ENCODE measurements at places on chromosomes 3 and 15. TPM values are rescaled to one million over a fixed set of nuclear protein-coding genes. Genes with fewer than 3 reads are reported as not detected.
A peak's percentile ranks its signal among the peaks of the same experiment; 100 is the strongest.

DNA sequence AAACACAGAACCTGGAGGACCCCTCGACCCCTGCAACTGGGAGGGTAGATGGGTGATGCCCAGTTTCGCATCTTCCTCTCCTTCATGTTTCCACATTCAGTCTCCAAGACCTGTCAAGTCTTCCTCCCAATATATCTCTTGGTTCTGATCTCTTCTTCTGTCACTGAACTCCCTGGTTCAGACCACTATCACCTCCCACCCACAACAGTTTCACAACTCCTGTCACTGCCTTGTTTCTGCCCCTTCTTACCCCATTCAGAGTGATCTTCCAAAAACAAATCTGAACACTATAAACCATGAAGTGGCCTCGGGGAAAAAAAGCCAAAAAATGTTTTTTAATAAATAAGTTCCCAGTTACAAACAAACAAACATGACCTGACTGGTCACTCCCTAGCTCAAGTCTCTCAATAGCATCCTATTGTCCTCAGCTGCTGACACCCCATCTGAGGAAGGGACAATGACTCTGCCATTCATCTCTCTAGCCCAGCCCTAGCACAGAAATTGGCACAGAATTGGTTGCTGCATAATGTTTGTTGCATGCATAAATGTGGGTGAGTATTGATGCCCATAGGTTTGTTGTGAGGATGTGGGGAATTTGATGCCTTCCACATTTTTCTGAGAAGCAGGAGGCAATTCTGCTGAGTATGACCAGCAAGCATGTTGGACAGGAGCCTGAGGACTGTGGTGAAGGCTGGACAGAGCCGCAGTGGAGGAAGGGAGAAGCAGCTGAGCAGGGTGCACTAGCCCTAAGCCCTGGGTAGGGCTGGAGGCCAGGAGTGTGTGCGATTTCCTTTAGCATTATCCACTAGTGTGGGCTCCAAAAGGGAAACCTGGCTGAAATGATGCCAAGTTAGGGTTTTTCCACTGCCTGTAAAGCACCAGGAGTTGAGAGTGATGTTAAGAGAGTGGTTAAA, 12.2 kb upstream of the XYLB start:
- no peak for DNase-seq

DNA sequence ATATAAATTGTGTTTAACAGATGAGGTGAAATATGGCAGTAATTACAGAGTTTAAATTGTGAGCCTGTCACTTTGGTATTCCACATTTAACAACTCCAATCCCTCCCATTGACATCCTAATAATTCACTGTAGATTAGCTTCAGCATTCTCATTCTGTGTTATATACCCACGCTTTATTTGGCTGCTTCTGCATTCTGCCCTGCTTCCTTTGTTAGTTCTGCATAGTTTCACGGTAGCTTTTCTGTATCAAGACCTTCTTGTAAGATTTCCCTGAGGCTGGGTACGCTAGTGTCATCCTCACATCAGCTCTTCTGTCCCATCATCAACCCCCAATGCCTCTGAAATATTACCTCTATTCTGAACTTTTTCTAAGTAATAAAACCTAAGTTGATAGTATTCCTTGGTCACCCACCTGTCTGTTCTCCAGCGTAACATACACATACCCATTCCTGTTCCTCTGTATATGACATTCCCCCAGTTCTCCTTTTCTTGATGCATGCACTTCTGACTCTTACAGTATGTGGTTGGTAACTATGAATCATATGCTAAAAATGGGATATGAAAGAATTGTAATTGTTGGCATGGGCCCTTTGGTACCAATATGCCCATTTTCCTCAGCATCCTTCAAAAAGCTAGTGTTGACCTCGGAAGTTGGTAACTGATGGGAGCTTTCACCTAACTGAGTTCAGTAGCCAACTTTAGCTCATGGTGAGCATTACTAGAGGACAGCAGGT, 171.2 kb downstream of the KLHL25 start:
- no peak for DNase-seq

DNA sequence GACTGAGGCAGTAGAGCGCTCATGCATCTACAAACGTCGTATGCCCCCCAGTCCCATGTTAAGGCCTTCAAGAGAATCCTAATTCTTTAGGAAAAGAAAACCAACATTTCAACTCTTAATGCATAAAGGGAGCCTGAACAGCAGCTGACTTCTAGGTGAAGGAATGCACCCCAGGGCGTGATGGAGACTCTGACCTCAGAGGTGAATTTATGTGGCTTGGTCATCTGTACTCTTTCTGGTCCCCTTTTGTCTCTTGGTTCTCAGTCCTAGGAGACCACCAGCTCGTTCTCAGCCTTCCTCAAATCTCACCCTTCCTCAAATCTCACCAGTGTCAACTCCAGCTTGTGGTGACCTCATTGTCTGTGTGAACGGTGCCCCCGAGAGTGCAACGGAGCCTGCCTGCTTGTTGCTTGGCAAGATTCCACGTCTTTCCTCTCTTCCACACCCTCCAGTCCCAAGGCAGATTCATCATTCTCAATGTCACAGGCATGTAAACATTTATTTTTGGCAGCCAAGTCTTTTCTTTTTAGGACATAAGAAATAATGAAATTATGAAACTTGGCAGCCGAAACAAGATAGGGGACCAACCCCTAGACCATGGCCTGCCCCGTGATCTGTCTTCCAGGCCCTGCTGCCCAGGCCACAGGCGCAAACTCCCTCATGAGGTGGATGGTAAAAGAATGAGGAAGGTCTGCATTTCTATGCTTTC, 166.2 kb downstream of the ADAMTS17 start:
- DNase-seq: no peak

DNA sequence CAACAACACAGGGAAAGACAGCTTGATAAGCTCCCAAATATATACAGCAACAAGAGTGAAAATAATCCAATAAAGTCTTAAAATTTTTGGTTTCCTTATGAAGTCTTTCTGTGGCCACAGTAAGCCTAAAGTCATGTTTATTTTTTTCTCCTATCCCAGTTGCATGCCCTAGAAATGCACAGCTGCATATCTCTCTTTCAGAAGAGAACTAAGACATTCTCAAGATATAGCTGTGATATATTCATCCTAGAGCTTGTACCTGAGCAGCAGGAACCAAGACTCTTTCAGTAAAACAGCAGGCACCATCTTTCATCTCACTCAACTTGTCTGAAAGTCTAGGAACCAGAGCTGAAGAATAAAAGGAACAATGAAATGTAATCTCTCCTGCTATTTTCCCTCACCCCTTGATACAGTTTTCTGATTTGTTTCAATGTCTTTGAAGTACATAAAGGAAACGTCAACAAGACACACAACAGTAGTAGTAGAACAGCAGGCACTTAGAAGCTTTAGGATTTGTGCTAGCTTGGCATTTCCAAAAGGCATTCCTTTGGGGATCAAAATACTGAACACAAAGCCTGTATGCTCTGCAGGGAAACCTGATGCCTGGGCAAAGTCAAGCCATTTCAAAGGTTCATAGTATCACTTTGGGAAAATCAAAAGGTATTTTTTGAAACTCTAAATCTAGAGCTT, 536.8 kb downstream of the PYDC2 start:
- no peak for DNase-seq

- DNase-seq: no peak
Observed at GRCh38 chr3:138539352-138539751, 54.7 kb downstream of the CEP70 start.

GRCh38 chr15:80698676-80699075, 3.6 kb downstream of the ABHD17C start:
- no peak for DNase-seq

GRCh38 chr3:184885112-184885511, 73.1 kb downstream of the VPS8 start:
- DNase-seq: no peak

GRCh38 chr15:59738676-59739075, 49.6 kb upstream of the BNIP2 start:
- DNase-seq: no peak

- DNase-seq: no peak
Observed at GRCh38 chr3:11455956-11456355, 183.8 kb downstream of the ATG7 start.

GRCh38 chr3:5806192-5806591, 618.7 kb downstream of the EDEM1 start:
- DNase-seq: no peak

GRCh38 chr15:77738441-77739302, 106.0 kb upstream of the LINGO1 start:
- DNase-seq: no peak

GRCh38 chr3:159263750-159264553, 462.1 kb downstream of the MFSD1 start:
- no peak for DNase-seq

GRCh38 chr3:9208605-9209152, 40.8 kb downstream of the SRGAP3 start:
- DNase-seq: no peak

- DNase-seq: no peak
Observed at GRCh38 chr3:57777774-57778173, 21.7 kb downstream of the SLMAP start.

GRCh38 chr3:69855436-69856162, 116.3 kb downstream of the MITF start:
- DNase-seq: no peak

DNA sequence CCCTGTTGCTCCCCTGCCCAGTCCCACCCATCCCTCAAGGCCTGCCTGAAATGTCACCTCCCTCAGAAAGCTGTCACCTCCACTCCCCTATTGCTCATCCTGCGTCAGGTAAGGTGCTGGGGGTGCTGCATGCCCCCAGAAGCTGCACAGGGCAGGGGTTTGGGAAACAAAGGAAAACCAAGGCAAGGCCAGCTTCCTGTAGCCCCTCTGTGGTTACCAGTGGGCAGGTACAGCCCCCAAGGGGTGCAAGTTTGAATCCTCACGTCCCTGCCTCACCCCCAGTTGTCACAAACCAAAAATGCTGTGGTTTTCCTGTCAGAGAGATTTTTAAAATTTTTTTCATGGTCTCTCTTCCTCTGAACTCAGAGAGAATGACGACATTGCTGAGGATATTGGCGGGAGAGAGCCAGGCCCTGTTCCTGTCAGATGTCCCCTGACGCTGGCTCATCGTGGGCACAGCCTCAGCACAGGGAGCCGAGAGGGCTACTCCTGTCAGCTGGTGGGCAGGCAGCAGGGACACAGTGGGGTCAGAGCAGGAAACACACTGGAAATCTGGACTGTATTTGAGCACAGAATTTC, 27.0 kb downstream of the PSTPIP1 start:
- DNase-seq: peak; percentile 12

GRCh38 chr3:101729586-101729985, 5.2 kb downstream of the CEP97 start:
- DNase-seq: no peak

DNA sequence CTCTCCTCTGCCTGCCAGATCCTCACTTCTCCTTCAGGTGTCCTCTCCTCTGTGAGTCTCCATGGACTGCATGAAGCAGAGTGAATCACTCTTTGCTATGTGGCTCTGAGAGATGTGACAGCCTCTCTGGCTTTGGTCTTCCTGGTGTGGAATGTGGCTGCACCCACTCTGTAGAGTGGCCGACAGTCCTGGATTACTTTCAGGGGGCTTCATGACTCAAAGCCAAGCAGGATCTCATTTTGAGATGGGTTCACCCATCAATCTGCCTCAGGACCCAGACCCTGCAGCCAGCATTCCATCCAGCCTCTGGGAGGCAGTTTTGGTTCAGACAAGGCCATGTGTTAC, 221.9 kb upstream of the LYSMD4 start:
- DNase-seq: peak; percentile 17

GRCh38 chr15:90266485-90266884, 1.0 kb downstream of the NGRN start:
- no peak for DNase-seq

PIGB gene
- total RNA-seq: 19.3 TPM

TPRG1 gene
- total RNA-seq: 2.4 TPM

NOX5 gene
- total RNA-seq: 0.07 TPM

GP5 gene
- total RNA-seq: 0.11 TPM

PLSCR5 gene
- total RNA-seq: not detected

Measured in mesothelial cell of epicardium (in vitro differentiated cells).